ENCODE measurements at places on chromosomes 1 and 21.

DNA sequence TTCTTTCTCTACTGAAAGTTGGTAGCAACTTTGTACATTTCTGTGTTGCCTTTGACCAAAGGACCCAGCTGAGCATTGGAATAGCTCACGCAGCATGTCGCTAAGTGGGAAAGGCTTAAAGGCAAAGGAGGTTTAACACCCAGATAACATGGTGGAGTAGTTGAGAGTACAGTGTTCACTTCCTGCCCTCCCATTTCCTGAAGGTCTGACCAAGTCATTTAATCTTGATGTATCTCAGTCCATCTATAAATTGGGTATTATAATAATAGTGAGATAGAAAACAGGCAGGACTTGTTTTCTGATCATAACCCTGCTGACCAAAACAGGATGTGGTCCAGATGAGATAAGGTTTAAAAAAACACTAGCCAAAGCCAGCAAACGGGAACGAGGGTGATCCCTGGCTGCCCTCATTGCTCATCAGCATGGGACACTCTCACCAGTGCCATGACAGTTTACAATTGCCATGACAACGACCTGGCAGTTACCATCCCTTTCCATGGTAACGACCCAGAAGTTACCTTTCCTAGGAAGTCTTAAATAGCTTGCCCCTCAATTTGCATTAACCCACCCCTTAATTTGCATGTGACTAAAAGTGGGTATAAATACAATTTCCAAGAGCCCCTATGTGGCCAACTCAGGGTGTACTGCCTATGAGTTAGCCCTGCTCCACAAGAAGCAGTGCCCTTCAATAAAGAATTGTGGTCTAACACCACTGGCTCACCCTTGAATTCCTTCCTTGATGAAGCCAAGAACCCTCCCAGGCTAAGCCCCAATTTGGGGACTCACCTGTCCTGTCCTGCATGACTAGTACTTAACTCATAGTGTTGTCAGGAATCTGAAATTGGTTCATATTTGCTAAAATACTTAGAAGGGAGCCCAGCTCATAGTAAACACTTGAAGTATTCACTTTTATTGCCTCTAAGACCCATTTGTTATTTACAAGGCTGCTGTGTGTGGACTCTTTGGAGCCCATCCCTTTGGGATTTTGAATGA is 28.4 kb upstream of the FHAD1 start:
- no peak for DNase-seq

DNA sequence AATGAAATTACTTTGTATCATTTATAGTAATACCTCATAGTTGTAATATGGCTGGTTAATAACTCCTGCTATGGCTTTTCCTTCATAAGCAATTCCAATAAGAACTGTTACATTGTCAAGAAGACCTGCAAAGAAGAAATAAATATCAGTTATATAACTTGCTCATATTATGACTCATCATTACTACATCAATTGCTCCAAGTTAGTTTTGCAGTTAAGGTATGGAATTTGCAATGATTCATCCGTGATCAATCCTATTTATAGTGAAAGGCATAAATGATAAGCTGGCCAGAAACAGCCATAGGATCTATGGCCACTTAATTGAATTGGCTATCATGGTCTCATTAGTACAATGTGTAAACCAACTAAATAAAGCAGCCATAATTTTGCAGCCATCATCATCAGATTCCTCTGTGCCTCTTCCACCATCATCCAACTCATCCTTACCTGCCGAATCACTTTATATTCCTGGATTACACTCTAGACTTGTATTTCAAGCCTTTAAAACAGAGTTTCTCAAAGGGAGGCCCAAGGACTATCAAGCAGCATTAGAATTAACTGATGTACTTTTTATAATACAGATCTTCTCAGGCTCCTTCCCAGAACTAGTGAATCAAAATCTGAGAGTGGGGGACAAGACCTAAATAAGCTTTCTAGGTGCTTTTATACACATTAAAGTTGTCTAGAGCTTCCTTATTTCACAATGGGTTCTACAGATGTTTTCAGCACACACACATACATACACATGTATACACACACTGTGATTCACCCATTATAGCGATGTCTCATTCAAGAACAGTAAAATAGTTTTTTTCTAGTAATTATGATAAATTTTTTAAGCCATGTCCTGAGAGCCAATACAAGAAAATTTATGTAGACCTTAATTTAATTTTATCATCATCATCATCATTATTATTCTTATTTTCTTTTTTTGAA is 21.2 kb upstream of the EPRS1 start:
- no peak for DNase-seq

DNA sequence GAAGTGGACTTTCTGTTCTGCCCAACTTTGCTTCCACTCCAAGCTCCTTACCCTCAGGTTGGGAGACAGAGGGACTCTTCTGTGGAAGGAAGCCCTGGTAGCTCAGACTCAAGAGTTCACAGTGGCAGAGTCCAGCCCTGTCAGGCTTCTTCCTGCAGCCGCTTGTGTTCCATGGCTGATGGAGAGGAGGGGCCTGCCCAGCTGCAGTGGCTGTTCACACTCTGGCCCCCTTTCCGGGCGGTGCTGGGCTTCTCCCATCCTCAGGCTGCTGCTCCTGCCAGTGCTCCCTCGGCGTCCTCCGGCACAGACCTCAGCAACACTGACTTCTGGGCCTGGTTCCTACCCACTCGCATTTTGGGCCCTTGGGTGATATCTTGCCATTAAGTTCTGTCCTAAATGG is 4.0 kb downstream of the KRTAP10-1 start:
- DNase-seq = no peak

- DNase-seq = no peak
Observed at GRCh38 chr1:6399294-6399693, 5.7 kb upstream of the ACOT7 start.

- no peak for DNase-seq
Observed at GRCh38 chr1:86567878-86568277, 21.0 kb downstream of the CLCA4 start.

DNA sequence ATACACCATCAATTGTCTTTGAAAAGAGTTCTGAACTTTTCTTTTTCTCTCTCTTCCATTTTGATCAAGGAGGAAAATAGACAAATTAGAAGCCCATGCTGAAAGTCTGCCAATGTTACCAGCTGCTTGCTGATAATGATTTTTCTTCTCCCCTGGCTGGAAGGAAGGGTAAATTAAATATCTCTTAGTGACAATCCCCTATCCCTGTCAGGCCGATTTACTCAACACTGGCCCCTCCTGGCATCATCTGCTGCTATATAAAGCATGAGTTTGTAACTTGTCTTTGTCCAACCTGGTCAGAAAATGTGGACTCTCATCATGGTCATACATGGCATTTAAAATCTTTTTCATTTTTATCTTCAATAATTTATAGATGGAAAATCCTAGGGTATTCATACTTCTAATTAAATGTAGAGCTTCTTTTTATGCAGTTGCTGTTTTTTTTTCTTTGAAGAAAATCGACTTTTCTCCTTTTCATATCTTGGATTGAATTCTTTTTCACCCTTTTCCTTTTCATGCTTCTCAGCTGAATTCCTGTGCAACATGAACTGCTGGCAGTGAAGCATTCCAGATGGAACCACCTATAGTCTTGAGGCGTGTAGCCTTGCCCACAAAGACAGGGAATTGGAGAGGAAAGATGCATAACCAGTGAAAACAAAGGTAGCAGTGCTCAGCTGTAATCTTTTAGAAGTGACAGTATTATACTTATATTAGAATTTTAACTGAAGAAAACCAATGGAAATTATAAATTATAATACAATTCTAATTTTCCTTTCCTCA is 214.7 kb upstream of the PTGFR start:
- DNase-seq = peak; percentile 27

DNA sequence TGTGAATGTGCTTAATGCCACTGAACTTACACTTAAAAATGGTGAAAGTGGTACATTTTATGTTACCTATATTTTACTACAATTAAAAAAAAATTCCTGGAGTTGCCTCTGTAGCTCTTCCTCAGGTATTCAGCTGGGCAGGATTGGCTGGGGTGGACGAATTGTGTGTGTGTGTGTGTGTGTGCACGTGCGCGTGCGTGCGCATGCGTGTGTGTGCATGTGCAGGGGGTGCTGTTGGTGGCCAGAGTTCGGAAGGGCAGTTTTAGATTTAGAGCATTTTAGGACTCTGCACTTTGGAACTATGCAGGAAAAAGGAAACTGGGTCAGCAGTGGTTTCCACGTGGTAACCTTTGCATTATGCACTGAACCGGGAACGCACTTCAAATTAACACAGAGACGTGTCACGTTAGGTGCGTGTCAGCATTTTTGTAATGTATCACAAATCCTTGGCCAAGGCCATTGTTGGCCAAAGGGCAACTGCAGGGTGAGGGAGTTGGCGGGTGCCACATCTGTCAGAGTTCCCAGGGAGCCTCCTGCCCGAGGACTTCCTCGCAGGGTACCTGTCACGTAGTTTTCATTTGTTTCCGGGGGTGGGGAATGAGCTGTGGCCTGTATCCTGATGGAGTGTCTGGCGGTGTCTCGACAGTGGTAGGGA is 312.8 kb downstream of the CAMTA1 start:
- no peak for DNase-seq

DNA sequence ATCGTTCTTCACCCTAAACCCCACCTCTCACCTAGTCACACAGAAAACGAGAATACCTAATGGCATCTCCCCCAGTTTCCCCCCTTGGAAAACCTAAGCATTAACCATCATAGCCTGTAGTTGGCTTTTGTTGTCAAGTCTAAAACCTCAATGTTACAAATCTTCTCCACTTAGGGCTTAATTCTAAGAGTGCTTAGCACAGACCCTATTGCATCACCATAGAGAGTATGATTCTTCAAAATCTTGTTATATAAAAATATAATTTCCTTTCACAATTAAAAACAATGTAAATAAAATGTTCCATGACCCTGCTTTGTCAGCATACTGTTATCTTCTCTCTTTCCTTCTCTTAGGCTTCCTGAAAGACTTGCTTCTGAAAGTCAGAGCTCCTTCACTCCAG is 263.2 kb upstream of the RGS18 start:
- DNase-seq = no peak

DNA sequence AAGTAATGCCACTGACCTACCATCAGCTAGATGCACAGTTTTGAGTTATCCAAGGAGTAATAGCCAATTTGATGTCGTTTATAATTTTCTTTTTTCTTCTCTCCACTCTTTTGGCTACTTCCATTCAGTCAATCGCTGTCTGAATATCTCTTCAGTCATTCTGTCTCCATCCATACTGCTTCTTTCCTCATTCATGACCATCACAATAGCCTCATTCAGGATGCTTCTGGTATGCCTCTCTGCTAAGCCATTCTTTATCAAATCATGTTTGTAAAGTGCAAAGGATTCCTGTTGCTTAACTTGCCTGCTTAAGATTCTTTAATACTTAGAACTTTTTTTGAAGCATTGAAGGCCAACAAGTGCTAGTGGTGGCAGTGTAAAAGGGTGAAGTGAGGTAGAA is 20.2 kb downstream of the TYW3 start:
- no peak for DNase-seq

DNA sequence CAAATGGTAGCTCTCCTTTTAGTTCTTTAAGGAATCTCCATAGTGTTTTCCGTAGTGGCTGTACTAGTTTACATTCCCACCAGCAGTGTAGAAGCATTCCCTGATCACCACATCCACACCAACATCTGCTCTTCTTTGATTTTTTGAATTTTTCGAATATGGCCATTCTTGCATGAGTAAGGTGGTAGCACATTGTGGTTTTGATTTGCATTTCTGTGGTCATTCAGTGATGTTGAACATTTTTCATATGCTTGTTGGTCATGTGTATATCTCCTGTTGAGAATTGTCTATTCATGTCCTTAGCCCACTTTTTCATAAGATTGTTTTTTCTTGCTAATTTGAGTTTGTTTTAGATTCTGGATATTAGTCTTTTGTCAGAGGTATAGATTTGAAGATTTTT is 84.6 kb upstream of the B3GALT2 start:
- DNase-seq = no peak

DNA sequence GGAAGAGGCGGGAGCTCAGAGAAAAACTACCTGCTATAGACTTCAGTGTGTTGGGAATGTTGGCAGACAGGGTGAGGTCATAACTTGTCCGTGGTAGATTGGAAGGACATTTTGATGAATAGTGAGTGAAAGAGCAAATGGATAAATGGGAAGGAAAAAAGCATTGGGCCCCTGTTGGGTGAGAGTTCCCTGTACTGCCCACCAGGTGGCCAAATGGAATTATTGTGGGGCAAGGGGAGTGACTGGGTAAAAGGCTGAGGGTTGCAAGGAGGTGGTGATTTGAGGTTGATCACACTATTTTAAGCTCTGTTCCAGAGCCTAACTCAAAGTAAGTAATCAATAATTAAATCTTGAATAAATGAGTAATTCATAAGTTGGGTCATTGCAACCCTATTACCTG is 60.4 kb downstream of the MRPS6 start:
- no peak for DNase-seq

All from tongue (tissue), 3 donors.